ENCODE measurements at places on chromosomes 4 and X.

DNA sequence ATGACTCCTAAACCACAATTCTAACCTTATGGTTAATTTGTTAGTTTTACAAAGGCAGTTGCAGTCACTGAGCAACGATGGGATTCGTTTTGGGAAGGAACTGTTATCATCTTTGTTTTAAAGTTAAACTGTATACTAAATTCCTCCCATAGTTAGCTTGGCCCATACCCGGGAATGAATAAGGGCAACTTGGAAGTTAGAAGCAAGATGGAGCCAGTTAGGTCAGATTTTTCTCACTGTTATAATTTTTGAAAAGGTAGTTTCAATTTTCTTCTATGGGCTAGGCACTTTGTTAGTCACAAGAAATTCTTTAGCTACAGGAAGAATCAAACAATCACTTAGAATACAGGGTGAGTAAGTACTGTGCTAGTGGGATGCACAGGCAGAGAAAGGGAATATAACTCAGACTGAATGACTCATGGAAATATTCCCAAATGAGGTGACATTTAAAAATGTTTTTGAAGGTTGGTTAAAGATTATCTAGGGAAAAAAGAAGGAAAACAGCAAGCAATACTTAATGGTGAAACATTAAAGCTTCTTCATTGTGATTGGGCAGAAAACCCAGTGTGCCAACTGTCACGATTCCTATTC is 153.6 kb downstream of the MAGEB17 start:
- DNase-seq, result no peak

GRCh38 chr4:82642331-82642730 is 80.5 kb upstream of the TMEM150C start:
- no peak for DNase-seq

- DNase-seq, result peak; percentile 27
These were observed 3.8 kb downstream of the ARHGAP10 start for GRCh38 chr4:147735413-147736301.

GRCh38 chr4:76407440-76408119 is 13.4 kb downstream of the CCDC158 start:
- no peak for DNase-seq

DNA sequence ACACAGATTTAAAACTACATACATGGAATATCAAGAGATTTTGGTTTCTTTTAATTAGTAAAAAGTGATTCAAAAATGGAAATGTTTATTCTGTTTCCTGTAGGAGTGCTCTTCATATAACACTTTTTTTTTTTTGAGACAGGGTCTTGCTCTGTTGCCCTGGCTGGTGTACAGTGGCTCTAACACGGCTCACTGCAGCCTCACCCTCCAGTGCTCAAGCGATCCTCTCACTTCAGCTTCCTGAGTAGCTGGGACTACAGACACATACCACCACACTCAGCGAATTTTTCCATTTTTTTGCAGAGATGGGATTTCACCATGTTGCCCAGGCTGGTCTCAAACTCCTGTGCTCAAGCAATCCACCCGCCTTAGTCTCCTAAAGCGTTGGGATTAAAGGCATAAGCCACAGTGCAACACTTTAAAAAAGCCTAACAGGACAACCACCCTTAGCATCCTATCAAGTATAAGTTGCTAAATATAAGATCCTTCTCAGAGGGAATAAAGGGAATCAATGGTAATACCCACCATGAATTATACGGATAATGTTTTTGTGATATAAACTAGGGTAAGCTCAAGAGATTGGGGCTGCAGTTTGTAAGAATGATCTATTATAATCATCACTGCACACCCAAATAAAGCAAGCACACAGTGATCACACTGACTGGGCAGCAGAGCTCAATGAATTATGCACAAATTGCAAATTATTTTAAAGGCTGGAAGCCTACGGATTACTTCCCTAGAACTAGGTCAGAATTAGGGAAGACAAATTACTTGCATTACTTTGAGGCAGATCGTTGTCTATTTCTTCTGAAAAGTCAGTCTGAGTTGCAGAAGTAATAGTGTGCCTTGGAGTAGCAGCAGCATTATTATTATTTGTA is 76.6 kb downstream of the RPS3A start:
- DNase-seq, result no peak

- no peak for DNase-seq
These were observed 172.1 kb downstream of the OPHN1 start for GRCh38 chrX:68261060-68261672.

DNA sequence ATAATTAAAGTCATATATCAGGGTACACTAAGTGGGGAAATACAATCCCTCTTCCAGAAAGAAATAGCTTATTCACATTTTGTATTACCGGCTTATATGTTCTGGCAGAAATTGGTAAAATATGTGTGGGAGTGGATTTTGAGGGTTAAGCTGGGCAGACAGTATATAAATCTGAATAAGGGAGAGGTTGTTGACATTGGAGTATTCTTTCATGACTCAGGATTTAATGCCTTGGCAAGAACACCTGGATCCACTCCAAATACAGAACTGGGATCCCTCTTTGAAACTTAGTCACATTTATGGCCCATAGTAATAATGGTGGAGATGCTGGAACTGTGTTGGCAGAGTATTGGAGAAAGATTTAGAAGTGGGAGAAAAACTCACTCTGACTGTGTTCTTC is 54.3 kb upstream of the TET2 start:
- no peak for DNase-seq

Data from eye (tissue), 1 donor.